Adrenal gland (tissue), 19 donors: ENCODE measurements at places on chromosomes 5 and 9. TPM values are rescaled to one million over a fixed set of nuclear protein-coding genes. Genes with fewer than 3 reads are reported as not detected.

DNA sequence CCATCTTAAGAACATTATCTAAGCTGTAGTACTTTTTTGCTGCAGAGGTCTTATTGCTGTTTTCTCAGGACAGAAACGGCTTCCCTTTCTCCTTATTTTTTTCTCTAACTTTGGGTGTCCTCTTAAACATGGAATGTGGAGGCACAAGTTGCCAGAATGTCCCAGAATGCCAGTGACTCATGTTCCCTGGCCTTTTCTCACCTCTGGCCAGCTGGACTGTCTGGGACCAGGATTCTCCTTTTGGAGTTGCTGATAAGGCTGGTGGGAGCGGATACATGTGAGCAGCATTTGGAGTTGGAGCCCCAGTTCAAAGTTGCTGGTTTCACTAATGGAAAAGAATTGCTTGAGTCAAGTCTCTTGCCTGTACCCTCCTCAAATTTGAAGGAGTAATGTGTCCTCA lies 112.8 kb downstream of the ARHGAP26 start:
- DNase-seq, result peak; percentile 61
- no peaks in the 10 kb centered on the region for H3K36me3 ChIP-seq
- H3K4me1 ChIP-seq, result peaks cover 31% of the 10 kb centered on the region
- no peaks in the 10 kb centered on the region for H3K27me3 ChIP-seq
- H3K4me3 ChIP-seq, result no peak overlapping the region

The FST gene
- polyA plus RNA-seq, result 3.1 TPM

GRCh38 chr9:68683433-68683832 lies 21.6 kb upstream of the PIP5K1B start:
- no peak overlapping the region for H3K4me3 ChIP-seq
- no peak overlapping the region for H3K27ac ChIP-seq
- no peaks in the 10 kb centered on the region for H3K4me1 ChIP-seq

DNA sequence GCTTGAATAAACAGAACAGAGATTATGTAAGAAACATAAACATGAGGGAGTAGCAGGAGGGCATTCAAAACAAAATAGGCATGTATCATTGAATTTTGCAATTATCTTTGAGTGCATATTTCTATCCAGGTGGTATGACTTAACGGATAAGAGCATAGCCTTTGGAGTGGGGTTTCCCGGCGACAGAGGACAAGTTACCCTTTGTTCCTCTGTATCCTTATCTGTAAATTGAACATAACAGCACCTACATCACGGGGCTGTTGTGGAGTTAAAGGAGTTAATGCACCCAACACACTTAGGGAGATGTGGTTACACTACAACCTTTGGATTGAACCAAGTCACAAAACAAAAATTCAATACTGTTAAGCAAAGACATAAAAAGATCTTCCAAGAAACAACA lies 314.6 kb upstream of the KIF2A start:
- no peaks in the 10 kb centered on the region for H3K36me3 ChIP-seq
- H3K27ac ChIP-seq, result no peak overlapping the region
- DNase-seq, result no peak

DNA sequence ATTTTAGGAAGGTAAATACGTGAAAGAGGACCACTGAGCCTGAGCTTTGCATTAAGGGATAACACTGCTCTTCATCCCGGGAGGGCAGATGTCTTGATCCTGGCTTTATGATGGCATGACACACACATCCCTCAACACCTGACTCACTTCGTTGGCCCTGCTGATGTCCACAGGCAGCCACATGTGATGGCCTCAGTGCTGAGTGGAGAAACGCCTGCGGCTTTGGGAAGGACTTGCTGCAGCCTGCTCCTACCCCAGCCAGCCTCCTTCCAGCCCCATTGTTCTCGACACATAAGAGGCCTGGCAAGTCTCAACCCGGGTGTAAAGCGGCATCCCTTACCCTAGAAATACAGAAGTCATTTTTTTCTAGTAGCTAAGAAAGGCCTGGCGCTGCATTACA lies 169.0 kb downstream of the SYK start:
- H3K27ac ChIP-seq, result no peak overlapping the region
- H3K4me3 ChIP-seq, result no peak overlapping the region
- no peak for DNase-seq
- no peaks in the 10 kb centered on the region for H3K27me3 ChIP-seq
- H3K36me3 ChIP-seq, result no peaks in the 10 kb centered on the region
